ENCODE measurements at places on chromosomes 1 and 21.

GRCh38 chr1:21318714-21319159 is 28.5 kb upstream of the ECE1 start:
- no peak for DNase-seq

GRCh38 chr21:38438462-38438893 is 59.8 kb downstream of the ERG start:
- DNase-seq = no peak

DNA sequence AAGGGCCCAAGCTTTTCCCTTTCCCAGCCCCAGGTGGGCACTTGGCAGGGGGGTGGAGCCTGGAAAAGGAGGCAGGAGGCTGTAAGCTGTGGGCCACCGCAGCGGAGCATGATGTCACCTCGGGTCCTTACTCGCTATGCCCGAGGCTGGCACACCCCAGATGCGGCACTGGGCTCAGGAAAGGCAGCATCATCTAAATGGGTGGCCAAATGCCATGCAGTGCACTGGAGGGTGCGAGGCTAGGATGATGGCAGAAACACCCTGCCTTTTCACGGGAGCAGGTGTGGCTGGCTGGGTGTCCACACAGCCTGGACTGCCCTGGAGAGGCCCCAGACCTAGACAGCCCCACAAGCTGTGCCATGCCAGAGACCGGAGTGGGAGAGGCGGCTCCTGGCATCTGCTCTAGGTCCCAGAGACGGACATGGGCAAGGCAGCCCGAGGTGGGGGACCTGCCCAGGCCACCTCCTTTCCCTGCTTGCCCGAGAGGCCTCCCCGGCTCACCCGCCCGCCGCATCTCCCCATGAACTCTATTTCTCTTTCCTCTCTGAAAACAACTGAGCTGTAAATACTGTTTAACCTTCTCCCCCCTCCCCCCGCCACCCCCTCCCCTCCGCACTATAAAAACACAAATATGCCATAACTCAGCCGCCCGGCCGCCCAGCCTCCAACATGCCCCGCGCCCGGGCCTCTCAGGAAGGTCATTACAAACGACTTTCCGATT is 124.7 kb downstream of the CASZ1 start:
- DNase-seq = no peak

GRCh38 chr1:183173828-183174227 is 12.2 kb upstream of the LAMC2 start:
- DNase-seq = no peak

GRCh38 chr1:243819438-243819839 is 30.6 kb downstream of the AKT3 start:
- no peak for DNase-seq

GRCh38 chr1:37481289-37482003 is 7.1 kb downstream of the ZC3H12A start:
- DNase-seq = no peak

DNA sequence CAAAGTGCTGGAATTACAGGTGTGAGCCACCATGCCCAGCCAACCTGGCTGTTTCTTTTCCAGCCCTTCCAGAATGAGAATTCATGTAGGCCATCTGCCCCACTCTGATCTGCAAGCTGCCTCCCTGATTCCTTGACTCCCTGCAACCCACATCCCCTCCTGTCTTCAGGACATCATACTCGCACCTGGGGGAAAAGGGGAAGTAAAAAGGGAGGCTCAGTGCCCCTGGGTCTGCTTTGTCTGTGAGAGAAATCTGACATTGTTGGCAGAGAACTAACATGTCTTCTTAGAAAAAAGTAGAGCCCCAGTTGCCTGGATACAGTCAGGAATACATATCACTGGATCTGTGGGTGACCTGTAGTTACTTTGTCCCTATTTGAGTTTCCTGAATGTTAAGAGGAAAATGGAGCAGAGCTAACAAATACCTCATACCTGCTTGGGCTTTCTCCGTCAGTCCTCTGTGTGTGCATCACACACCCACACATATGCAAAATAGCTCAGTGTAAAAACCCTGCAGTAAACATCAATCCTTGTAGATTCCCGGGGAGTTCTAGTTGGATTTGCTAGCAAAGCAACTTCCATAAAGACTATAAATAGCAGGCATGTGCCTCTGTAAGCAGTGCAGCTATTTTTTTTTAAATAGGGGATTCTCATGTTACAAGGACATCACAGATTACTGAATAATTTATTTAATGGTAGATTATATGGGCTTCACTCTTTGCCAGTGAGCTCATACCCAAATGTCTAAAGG is 62.9 kb downstream of the TEX35 start:
- DNase-seq = no peak

GRCh38 chr1:14507262-14507661 is 91.2 kb upstream of the KAZN start:
- DNase-seq = no peak

- DNase-seq = no peak
Observed at GRCh38 chr1:97989094-97989680, 68.4 kb upstream of the DPYD start.

GRCh38 chr1:112262316-112262715 is 133.7 kb upstream of the CTTNBP2NL start:
- DNase-seq = no peak

GRCh38 chr1:41734201-41734970 is 184.3 kb downstream of the HIVEP3 start:
- no peak for DNase-seq

DNA sequence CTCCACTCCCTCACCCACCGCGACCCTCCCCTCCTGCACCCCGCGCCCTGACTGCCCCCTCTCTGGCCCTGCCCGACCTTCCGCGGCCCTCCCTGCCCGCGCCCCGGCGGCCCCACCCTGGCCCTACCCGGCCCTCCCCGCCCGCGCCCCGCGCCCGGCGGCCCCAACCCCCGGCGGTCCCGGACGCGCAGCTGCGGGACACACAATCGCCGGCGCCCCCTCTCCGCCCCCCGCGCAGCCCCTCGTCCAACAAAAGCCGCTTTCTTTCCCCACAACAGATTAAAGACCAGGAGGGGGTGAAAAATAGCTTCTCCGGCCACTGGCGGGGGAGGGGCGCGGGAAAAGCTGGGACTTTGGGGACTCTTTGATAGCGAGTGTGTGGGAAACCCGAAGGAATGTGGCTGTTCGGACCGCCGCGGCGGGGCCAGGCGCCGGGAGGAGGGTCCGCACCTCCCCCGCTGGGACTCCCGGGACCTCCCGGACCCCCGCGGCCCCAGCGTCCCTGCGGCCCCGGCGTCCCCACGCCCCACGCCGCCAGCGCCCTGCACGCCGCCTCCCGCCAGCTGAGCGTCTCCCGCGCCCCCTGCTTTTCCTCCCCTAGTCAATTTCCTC is 8.8 kb upstream of the ID3 start:
- DNase-seq = no peak

GRCh38 chr1:25831569-25832196 is 11.9 kb downstream of the MTFR1L start:
- no peak for DNase-seq

DNA sequence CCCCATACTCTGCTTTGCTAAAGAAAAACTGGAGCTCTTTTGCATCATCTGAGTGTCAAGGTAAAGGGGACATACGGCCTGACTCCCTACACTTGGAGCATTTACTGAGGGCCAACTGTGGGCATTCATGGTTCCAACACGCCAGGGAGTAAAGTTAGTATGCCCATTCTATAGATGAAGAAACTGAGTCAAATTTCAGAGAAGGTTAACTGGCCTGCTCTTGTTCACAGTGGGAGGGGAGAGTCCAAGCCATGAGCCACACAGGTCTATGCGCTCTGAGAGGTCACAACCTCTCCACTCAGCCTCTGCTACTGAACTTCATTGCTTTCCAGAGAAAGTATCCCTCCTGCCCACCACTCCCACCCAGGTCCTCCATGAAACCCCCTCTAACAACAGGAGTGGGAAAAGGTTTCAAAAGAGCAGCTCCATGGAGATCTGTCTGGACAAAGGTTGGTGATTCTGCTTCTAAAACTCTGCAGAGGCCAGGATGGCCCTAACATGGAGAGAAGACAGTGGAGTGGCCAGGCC is 6.8 kb upstream of the KCNN3 start:
- no peak for DNase-seq

DNA sequence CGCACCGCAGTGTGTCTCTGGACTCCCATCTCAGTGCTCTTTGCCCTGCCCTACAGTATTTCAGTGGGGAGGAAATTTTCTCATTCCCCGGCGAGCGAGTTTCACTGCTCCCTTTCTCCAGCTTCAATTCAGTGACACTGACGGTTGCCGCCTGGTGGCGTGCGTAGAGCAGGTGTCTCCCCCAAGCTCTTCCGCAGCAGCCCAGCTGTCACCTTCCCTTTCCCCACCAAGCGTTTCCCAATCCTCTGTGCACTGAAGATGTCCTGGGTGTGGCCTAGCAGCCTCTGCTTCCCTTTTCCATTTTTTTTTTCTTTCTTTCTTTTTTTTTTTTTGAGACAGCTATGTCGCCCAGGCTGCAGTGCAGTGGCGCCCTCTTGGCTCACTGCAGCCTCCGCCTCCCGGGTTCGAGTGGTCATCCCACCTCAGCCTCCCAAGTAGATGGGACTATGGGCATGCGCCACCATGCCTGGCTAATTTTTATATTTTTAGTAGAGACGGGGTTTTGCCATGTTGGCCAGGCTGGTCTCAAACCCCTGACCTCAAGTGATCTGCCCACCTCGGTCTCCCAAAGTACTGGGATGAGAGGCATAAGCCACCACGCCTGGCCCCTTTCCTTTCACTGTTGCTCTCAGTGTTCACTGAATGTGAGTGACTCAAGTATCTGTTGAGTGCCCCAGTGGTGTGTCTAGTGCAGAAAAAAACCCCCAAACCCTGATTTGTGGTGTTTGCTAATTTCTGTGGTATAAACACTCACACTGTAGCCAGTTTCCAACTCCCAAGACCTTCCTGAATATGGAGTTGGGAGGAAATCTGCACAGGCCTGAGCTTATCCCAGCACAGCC is 30.1 kb downstream of the TNFRSF1B start:
- DNase-seq = no peak

- no peak for DNase-seq
Observed at GRCh38 chr21:46180079-46180722, 4.1 kb downstream of the SPATC1L start.

GRCh38 chr1:181179987-181180365 is 91.5 kb downstream of the IER5 start:
- peak; percentile 50 for DNase-seq

GRCh38 chr21:46144464-46145070 is 10.8 kb downstream of the FTCD start:
- no peak for DNase-seq

DNA sequence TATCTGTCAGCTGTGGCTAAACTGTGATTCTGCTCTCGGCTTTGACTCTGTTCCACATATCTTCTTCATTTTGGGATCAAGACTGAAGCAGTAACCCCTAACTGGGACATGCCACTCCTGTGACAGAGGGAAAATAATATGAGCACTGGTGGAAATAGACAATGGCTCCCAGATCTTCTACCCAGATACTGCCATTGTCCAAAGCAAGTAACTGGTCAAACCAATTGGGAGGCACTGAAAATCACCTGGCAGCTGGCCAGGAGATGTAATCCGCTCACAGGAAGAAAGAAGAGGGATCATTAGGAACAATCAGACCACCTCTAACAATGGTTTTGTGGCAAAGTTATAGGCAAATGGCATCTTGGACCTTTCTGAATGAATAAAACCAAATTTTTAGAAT is 10.7 kb downstream of the SNX7 start:
- DNase-seq = no peak

GRCh38 chr1:221078260-221078965 is 199.2 kb downstream of the HLX start:
- no peak for DNase-seq

DNA sequence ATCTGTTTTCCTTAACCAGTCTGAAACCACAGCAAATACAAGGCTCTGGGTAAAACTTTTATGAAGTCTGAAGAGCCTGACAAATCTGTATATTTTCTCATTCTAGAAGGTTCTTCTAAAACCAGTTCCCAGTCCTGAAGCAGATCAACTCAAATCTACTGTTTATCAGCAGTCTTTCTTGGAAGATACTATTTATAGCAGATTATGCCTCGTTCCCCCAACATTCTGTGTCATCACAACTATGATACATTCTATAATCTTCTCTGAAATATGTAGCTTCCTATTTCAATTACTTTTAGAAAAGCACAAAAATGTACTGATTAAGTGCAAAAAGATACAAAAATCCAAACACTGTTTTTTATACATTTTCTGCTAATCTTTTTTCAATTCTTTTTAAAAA is 67.5 kb downstream of the NIBAN1 start:
- no peak for DNase-seq

DNA sequence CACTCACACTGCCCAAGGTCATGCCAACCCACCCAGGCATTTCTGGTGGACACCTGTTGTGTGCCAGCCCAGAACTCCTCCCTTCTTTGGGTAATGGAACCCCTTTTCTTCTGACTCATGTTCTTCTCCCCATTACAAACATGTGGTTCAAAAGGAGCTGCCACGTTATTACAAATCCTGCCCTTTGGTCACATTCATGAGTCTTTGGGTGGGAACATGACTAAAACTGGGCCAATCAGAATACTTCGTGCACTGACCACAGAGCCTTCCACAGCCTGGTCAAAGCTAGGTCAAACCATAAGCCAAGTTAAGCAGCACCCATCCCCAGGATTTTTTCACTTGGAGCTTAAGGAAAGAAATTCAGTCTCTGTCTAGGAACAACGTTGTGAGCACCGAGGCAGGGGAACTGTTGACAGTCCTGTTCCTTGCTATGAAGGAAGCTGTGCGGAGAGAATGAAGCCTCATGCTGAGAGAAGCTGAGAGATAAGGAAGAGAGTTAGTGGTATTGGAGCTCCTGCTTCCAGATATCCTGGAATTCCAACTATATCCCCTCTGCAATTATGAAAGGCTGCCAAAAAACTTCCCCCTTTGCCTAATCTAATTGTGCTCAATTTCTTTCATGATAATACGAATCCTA is 46.8 kb upstream of the DIPK1A start:
- no peak for DNase-seq

- DNase-seq = no peak
Observed at GRCh38 chr1:12631571-12631970, 12.3 kb upstream of the AADACL4 start.

GRCh38 chr1:20720631-20721091 is 2.9 kb upstream of the KIF17 start:
- no peak for DNase-seq

- no peak for DNase-seq
Observed at GRCh38 chr1:180533266-180533987, 25.3 kb upstream of the OVAAL start.

GRCh38 chr1:193472838-193473398 is 286.5 kb upstream of the B3GALT2 start:
- DNase-seq = no peak
